ENCODE measurements at places on chromosomes 3 and 15.

DNA sequence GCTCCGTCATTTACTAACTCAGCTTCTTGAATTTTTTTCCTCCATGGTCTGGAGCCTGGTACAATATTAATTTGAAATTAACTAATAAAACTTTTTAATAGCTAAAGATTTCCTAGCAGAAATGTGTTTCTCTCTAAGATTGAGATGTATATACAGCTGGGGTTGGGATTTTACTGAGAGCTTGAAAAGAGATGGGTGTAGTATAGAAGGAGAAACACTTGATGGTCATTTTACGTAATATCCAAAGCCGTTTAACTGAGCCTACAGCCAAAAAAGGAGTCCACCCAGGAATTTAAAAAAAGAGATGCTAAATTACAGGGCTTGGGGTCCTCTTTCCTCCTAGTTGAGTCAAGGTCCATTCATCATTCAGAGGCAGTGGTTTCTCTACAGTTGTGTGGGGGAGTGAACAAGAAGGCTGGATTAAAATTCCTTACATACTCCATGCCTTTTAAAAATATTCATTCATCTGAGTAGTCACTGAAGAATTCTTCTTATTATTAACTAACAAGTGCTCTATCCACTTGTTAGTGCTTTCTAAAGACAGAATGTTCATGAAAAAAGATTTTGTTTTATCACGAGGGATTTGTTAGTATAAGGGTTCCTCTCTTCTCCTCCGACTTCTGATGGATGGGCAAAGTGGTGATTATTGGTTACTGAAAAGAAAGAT lies 255.3 kb upstream of the IL12A start:
- no peak for DNase-seq

- DNase-seq: no peak
Measured at GRCh38 chr3:132804498-132804897, 82.3 kb upstream of the NPHP3 start.

DNA sequence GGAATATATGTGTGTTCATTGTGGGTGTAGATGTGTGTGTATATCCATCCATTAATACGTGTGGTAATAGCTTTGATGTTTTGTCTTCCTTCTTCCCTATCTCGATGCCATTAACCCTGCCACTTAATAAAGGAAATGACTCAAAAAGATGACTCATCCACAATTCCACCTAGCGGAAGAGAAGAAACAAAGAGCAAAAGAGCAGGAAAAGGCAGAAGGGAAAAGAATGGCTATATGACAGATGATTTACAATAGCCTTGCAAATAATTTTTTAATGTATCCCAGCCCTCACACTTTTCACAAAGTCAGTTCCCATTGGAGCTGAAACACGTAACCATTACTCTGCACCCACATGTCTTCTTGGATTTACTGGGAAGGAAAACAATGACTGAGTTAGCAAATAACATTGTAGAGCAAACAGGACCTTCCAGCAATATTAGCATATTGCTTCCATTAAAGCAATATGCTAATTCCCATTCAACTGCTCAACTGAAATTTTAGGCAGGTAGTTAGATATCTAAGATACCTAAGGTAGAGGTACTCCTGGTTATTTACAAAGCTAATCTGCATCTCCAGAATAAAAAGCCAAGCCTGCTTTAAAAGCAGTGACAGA lies 197.2 kb downstream of the KCNAB1 start:
- no peak for DNase-seq

DNA sequence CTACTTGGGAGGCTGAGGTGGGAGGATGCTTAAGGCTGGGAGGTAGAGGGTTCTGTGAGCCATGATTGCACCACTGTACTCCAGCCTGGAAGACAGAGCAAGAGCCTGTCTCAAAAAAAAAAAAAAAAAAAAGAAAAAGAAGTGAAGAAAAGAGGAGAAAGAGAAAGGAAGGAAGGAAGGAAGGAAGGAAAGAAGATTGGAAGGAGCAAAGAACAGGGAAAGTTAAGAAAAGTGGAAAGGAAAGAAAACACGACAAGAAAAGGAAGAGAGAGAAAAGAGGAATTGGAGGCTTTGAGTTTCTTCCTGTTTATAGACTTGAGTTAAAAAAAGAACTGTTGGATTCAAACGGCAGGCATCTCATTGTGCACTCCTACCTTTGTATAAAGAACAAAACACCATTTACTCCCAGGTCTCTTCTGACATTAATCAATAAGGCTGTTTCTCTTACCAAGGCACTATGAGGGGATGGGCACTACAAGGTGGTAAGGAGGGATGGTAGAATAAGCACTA lies 73.5 kb downstream of the EDEM1 start:
- DNase-seq: no peak

GRCh38 chr3:193530231-193531165 lies 24.2 kb downstream of the ATP13A4 start:
- no peak for DNase-seq

GRCh38 chr3:157392104-157392503 lies 44.5 kb upstream of the PTX3 start:
- DNase-seq: no peak

- DNase-seq: no peak
Measured at GRCh38 chr3:56975567-56975966, 84.9 kb upstream of the SPATA12 start.

GRCh38 chr3:119748991-119749390 lies 32.9 kb upstream of the NR1I2 start:
- no peak for DNase-seq

DNA sequence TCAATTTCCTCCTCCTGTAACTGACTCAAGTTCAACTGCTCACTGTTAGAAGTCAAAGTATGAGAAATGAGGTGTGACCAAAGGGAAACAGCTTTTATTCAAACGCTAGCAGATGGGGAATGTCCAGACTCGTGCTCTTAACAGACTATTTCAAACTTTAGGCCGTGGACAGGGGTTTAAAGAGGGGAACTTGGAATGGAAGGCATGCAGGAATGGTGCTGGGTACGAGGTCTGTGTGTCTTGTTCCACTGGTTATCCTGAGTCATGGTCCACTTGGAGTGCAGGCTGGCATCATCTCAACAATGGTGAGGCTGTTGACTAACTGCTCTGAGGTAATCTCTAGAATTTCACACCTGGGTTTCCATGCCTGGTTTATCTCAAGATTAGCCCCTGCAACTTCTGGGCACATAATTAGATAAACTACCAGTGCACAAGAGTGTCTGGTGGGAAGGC lies 22.9 kb upstream of the DNAAF4 start:
- DNase-seq: no peak

- no peak for DNase-seq
Measured at GRCh38 chr3:71444028-71444860, 139.3 kb downstream of the FOXP1 start.

DNA sequence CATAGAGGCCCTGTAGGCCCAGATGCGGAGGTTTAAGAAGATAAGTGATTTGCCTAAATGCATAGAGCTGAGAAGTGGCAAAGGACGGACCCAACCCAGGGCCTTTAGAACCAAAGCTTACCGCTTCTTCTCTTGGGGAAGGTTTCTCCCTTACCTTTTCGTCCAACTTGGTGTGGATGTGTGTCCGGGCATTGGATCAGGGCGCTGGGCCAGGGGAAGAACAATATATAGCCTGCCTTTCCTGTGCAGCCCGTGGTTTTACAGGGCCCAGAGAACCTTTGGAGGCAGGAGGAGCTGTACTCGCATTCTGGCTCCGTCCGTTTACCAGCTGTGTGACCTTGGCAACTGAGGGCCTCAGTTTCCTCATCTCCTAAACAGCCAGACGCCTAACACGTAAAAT lies 686 bp upstream of the P3H2 start:
- DNase-seq: no peak

GRCh38 chr3:120648290-120648689 lies 33.7 kb downstream of the HGD start:
- DNase-seq: no peak

DNA sequence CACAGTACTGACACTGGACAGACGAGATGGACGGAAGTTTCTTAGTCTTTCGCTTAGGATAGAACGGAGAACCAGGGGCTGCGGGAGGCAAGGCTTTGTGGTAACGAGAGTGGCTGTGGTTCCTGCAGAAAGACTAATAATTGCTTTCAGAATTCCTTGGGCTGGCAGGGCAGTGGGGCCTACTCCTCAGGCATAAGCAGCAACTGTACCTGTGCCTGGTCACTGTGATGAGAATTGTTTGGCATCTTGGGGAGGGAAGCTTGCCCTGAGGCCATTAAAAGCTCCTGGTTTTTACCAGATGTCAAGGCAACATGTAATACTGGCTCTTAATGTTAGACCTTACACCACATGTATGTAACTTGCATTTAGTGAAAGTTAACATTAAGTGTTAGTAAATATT lies 7.6 kb downstream of the NIPA2 start:
- DNase-seq: no peak

DNA sequence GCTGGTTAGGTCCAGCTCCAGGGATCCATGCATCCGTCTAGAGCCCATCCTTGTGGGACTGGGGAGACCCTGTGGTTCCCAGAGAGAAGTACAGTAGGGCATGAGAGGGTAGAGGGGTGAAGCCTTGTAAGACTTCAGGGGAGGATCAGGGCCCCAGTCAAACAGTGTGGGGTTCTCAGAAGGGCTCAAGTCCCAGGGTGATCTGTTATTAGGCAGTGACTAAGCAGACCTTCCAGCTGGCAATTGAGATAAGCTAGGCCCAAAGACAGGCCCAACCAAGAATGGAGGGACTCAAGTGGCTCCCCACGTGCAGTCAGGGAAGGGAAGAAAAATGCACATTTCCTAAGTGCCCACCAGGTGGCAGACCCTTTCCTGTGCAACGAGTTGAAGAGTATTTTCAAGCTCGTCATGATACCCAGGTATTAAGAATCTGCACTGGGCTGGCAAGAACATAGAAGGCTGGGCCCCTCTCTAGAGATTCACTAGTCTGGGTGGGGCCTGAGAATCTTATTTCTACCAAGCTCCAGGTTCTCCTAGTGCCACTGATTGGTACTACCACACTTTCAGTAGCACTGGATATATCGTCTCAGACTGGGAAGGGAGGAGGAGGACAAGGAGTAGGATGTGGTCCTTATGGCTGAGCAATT lies 240.8 kb downstream of the NR1D2 start:
- no peak for DNase-seq

- no peak for DNase-seq
Measured at GRCh38 chr15:50107591-50108408, 11.2 kb downstream of the ATP8B4 start.

DNA sequence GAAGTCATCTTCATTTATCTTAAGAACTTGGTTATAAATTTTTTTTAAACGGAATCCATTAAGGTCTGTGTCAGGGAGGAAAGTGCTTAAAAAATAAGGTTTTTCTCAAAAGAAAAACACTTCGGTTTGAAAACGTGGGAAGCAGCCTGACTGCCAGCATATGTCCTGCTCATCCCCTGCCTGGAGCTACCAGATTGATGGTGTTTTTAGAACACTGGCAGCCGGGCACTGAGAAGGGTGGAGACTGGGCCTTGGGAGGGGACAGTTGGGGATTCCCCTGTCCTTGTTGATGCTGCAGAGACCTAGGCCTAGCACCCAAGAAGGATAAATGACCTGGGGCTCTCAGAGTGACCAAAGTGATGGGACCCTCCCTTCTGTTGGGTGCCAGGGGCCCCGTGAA lies 296.9 kb downstream of the EPHB1 start:
- DNase-seq: no peak

DNA sequence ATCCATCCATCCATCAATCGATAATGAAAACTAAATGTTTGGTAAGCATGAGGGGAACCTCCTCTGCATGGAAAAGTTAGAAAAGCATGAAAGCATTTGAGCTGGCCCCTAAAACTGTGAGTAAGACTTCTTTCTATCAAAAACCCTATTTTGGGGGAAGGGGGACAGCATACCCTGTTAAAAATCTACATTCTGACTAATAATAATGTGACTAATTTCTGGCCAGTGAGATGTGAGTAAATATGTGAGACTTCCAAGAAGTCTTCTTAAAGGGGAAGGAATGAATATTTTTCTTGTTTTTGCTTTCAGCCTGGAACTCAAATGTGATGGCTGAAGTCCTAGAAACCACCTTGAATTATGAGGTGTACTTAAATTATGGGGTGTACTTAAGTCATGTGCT lies 54.9 kb downstream of the C3orf85 start:
- DNase-seq: no peak

GRCh38 chr3:18012933-18013332 lies 270.5 kb upstream of the TBC1D5 start:
- no peak for DNase-seq

GRCh38 chr3:9327578-9327977 lies 35.3 kb upstream of the THUMPD3 start:
- no peak for DNase-seq

- no peak for DNase-seq
Measured at GRCh38 chr15:52068004-52068615, 44.5 kb downstream of the BCL2L10 start.

DNA sequence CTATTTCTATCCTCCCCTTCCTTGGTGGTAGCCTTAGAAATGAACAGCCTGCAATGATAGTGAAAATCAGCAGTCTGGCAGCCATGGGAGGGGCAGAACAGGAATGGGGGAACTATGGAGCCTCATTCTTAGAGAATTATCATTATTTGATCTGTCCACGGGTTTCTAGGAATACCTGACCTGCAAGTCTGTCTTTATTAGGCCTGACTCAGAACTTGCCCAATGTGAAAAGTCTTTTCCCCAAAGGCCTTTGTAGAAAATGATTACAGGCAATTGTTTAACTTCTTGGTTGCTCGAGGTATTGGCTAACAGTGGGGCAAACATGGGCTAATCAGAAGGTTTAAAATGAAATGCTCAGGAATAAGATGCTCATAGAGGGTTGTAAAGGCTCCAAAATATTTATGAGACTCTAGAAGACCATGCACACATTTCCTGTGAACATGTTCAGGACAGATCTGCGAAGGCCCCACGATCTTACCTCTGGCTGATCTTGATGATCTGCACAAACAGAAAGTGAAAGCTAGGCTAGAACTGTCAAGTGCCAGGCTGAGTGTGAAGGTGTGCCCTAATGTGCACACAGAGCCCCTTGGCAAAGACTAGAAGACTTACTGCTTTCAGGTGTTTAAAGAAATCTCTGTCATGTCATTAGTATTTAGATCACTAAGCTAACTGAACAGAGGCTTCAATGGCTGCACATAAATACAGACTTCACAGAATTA lies 39.6 kb upstream of the LAMP3 start:
- DNase-seq: no peak

DNA sequence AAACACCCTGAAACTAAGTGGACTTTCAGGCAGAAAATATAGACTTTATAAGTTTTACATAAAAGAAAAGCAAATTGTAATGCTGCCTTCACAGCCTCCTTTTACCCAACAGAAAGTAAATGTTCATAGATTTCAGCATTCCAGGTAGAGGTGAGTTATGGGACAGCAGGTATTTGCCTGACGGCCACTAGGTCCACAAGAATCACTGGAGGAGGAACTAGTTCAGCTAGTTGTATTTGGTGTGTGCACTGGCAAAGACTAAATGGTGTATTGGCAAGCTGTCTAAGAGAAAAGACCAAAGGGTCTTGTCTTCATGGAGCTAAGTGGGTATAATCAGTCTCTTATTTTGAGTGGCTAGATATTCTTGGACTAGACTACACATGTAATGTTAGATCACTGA lies 34.2 kb downstream of the ZNF654 start:
- DNase-seq: no peak

- no peak for DNase-seq
Measured at GRCh38 chr15:45521596-45522327, 793 bp downstream of the SLC30A4 start.

GRCh38 chr3:123751433-123751832 lies 132.7 kb downstream of the MYLK start:
- no peak for DNase-seq
